ENCODE measurements at places on chromosomes 2 and 18.

DNA sequence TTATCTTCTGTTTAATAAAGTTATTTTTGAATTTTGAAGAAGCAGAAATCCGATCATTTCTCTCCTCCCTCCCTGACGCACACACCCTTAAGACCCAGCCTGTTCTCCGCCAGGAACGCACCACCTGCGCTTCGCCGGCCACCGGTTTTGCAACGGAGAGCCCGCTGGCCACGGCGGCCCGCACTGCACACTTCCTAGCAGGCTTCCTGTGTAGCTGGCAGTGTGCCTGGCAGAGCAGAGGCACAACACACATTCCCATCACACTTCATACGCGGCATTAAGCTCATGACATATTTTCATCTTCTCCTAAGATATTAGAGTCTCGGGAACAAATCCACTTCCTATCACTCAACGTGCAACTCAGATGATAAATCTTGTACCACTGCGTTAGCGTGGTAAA is 148.0 kb downstream of the HDAC4 start:
- no peak for DNase-seq

DNA sequence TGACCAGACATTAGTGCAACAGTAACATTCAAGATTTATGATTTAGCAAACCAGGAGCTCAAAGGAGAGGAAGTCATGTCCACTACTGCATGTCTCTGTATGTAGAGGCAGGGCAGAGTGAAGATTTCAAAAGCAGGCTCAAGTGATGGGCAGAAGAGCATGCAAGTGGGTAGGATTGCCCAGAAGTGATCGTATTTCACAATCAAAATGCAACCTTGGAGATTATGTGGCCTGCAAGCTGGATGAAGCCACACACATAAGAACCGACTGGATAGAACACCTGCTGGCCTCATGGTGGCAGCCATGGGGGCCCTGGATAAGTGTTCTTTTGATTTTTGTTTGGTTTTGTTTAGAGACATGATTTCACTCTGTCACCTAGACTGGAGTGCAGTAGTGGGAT is 286.8 kb upstream of the RAB12 start:
- DNase-seq: no peak

GRCh38 chr2:42789751-42790150 is 2.6 kb downstream of the HAAO start:
- DNase-seq: no peak

DNA sequence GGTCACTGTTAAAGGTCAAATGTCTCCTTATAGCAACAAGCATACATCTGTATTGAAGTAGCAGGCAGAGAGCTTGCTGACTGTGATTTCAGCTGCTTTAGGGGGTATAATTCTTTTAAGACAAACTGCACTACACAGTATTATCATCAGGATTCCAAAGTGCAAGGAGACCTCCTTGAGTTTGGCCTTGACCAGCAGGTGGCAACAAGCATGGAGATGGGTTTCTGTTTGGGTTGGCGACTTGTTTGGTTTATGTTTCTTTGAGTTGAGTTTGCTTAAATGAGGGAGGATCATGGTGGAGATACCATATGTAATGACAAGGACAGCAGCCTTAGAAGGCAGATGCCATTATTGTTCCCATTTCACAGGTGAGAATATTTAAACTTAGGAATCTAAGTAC is 681.0 kb upstream of the ID2 start:
- no peak for DNase-seq

DNA sequence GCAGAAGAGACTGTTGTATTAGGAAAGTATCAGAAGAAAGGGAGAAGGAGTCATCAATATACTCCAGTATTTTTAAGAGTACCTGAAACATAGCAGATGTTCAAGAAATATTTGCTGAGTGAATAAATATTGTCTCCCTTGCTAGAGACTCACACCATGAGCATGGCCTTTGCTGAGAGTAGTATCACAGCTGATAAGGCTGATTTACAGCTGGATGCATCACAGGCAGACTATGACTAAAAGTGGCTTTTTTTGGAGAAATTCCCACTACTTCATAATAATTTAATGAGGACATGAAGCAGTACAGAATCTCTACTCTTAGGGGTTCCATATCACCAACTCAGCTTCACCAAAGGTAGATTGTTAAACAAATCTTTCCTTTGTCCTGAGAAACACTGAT is 373.3 kb downstream of the RBM43 start:
- no peak for DNase-seq

- DNase-seq: no peak
These were observed 891 bp upstream of the KHK start for GRCh38 chr2:27085673-27086089.

DNA sequence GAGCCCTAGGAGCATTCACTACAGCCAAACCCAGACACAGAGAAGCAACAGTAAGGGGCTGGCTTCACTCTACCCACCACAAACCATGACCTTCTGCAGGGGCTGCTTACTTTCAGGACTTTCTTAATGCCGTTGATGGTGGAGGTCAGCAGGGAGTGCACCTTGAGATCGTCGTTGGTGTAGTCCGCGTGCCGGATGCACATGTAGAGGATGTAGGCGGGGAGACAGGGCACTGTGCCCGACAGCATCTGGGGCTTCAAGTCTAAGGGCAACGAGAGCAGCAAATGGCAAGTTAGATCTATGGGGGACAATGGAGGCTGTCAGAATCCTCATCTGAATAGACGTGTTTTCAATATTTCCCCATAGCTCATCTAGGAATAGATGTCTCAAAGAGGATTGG is 29.8 kb upstream of the ACAA2 start:
- DNase-seq: no peak
